ENCODE measurements at places on chromosomes 4 and X.

- no peaks in the 10 kb centered on the region for H3K27me3 ChIP-seq
- no peaks in the 10 kb centered on the region for H3K4me1 ChIP-seq
- peaks cover 4% of the 10 kb centered on the region for H3K36me3 ChIP-seq
- H3K4me3 ChIP-seq, result no peak overlapping the region
- DNase-seq, result no peak
These were observed 202.4 kb downstream of the ENOX2 start for GRCh38 chrX:130700629-130701028.

GRCh38 chrX:48035891-48036290 is 29.1 kb downstream of the SPACA5 start:
- no peak overlapping the region for H3K27ac ChIP-seq
- no peaks in the 10 kb centered on the region for H3K4me1 ChIP-seq
- no peak overlapping the region for H3K4me3 ChIP-seq
- H3K36me3 ChIP-seq, result no peaks in the 10 kb centered on the region

DNA sequence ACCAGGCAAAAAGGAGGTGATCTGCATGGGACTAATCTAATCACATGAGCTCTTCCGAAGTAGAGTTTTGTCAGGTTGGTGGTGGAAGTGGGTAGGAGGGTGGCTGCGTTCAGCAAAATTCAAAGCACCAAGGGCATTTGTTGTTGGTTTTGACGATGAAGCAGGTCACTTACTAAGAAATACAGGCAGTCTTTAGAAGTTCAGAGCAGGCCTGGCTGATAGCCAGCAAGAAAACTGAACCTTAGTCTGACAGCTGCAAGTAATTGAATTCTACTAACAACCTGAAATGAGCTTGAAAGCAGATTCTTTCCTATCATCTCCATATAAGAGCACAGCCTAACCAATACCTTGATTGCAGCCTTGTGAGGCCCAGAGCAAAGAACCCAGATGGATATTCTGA is 505.8 kb downstream of the KLHL13 start:
- H3K4me3 ChIP-seq, result no peak overlapping the region
- H3K4me1 ChIP-seq, result no peaks in the 10 kb centered on the region
- H3K27me3 ChIP-seq, result no peaks in the 10 kb centered on the region
- no peak overlapping the region for H3K27ac ChIP-seq
- no peaks in the 10 kb centered on the region for H3K36me3 ChIP-seq

DNA sequence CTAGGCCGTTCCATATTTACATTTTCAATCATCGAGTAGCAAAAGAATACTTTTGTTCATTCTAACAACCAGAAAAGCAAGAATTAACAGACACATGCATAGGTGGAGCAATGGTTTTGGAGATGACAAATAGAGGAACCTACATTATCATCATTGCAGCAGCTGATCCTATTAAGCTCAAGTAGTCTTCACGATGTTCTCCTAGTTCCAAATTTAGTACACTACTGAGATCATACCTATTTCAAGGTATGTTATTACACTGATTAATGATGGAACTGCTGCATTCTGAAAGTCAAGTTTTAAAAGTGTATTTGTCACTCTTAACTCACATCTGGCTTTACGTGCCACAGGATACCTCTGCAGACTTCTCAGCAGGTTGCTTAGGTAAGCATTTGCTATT is 87.4 kb downstream of the ADGRA3 start:
- H3K27me3 ChIP-seq, result no peaks in the 10 kb centered on the region
- no peaks in the 10 kb centered on the region for H3K36me3 ChIP-seq
- DNase-seq, result no peak
- H3K27ac ChIP-seq, result no peak overlapping the region
- H3K4me3 ChIP-seq, result no peak overlapping the region
- no peaks in the 10 kb centered on the region for H3K4me1 ChIP-seq

GRCh38 chr4:105474099-105474518 is 247 bp upstream of the PPA2 start:
- H3K36me3 ChIP-seq, result no peaks in the 10 kb centered on the region
- peak overlapping the region; percentile 96 for H3K27ac ChIP-seq
- peaks cover 12% of the 10 kb centered on the region for H3K4me1 ChIP-seq
- H3K4me3 ChIP-seq, result peak overlapping the region; percentile 99

DNA sequence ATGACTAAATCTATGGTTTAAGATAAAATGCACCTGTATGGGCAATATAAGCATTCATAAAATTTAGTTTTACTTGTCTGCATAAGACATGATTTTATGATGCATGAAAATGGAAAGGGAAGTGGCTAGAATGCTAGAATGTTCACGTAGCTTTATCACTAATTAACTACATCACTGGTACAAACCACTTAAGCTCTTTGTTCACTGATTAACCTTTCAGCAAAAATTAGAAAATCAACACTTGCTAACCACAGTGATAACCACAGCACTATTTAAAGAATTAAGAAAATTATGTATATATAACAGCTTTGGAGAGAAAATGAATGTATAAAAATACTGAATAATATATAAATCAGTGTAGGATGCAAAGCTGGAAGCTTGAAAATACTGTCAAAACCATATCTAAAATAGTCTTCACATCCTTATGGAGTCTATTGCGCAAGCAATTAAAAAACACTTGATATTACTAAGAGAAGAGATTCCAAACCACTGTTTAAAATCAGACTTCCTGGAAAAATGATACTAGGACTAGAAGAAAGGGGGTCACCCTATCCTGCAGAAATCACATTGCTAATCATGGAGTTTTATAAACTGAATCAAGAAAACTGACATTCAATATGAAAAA is 51.9 kb downstream of the EFHC2 start:
- H3K4me1 ChIP-seq, result no peaks in the 10 kb centered on the region
- no peak overlapping the region for H3K27ac ChIP-seq
- no peaks in the 10 kb centered on the region for H3K27me3 ChIP-seq
- no peak overlapping the region for H3K4me3 ChIP-seq
- H3K36me3 ChIP-seq, result no peaks in the 10 kb centered on the region

GRCh38 chr4:147833254-147833653 is 101.4 kb downstream of the ARHGAP10 start:
- no peaks in the 10 kb centered on the region for H3K4me1 ChIP-seq
- DNase-seq, result no peak
- no peaks in the 10 kb centered on the region for H3K27me3 ChIP-seq
- no peak overlapping the region for H3K27ac ChIP-seq
- H3K4me3 ChIP-seq, result no peak overlapping the region

DNA sequence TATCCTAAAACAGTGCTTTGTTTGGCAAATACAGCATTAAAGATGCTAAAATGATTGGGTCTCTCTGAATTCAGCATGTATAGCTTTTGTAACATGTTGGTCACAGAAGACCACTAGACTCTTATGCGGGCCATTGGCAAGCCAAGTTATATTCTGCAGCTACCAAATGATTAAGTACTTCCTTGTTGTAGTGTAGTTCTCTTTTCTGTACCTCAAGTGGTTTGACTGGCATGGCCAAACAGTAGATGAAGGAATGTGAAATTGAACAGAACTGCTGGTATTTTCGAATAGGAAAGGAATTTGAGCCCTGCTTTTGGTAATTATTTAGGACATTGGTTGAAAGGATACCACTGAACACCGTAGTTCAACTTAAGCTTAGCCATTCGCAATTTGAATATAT is 193.9 kb upstream of the GPC4 start:
- H3K27ac ChIP-seq, result no peak overlapping the region
- no peaks in the 10 kb centered on the region for H3K27me3 ChIP-seq
- no peak overlapping the region for H3K4me3 ChIP-seq
- no peaks in the 10 kb centered on the region for H3K4me1 ChIP-seq
- no peaks in the 10 kb centered on the region for H3K36me3 ChIP-seq

GRCh38 chr4:186032259-186032658 is 36.7 kb upstream of the TLR3 start:
- H3K4me3 ChIP-seq, result no peak overlapping the region
- no peaks in the 10 kb centered on the region for H3K36me3 ChIP-seq
- H3K27me3 ChIP-seq, result peaks cover 6% of the 10 kb centered on the region

GRCh38 chrX:34576864-34577263 is 80.2 kb downstream of the TMEM47 start:
- no peaks in the 10 kb centered on the region for H3K27me3 ChIP-seq
- H3K4me3 ChIP-seq, result no peak overlapping the region
- H3K4me1 ChIP-seq, result no peaks in the 10 kb centered on the region
- DNase-seq, result no peak
- no peak overlapping the region for H3K27ac ChIP-seq
- no peaks in the 10 kb centered on the region for H3K36me3 ChIP-seq

- no peak overlapping the region for H3K27ac ChIP-seq
- no peaks in the 10 kb centered on the region for H3K36me3 ChIP-seq
- no peak overlapping the region for H3K4me3 ChIP-seq
- no peak for DNase-seq
- no peaks in the 10 kb centered on the region for H3K4me1 ChIP-seq
These were observed 178.6 kb upstream of the DIPK2B start for GRCh38 chrX:45379236-45379635.

- H3K36me3 ChIP-seq, result no peaks in the 10 kb centered on the region
- DNase-seq, result no peak
- H3K4me3 ChIP-seq, result no peak overlapping the region
- H3K27ac ChIP-seq, result no peak overlapping the region
- no peaks in the 10 kb centered on the region for H3K4me1 ChIP-seq
These were observed 910 bp downstream of the ANK2 start for GRCh38 chr4:113050371-113050755.

DNA sequence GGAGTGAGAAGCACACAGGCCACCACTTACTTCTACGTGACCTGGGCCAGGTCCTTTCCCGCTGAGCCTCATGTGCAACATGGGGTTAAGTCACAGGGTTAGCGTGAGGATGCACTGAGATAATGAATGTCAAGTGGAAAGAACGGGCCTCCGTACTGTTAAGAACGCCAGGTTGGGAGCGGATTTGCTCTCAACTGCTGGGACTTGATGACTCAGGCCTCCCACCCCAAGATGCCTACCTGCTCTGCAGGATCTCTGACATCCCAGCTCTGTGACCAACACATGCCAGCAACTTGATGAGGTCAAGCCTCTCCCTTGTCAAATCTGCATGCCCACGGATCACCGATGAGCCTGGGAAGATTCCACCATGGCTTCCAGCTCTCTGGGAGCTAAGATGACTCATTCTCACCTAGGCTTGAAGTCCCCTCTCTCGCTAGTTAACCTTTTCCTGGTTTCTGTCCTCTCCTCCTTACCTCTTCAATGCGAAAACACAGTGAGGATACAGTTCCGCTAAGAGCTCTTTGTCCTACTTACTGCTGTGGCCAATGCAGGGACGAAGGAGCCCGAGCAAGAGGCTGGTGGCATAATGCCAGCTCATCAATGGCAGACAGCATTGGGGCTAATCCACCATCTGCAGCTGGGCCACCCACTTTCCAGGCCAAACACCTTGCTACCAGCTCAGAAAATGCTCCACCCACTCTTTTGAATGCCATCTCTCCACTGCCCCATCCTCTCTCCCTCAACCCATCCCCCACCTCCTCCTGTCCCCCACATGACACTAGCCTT is 67.6 kb downstream of the PJA1 start:
- H3K27ac ChIP-seq, result no peak overlapping the region
- H3K27me3 ChIP-seq, result no peaks in the 10 kb centered on the region
- no peak for DNase-seq
- no peak overlapping the region for H3K4me3 ChIP-seq
- H3K4me1 ChIP-seq, result no peaks in the 10 kb centered on the region

GRCh38 chr4:55783584-55783983 is 36.0 kb upstream of the EXOC1L start:
- no peaks in the 10 kb centered on the region for H3K27me3 ChIP-seq
- DNase-seq, result no peak
- H3K36me3 ChIP-seq, result no peaks in the 10 kb centered on the region
- no peak overlapping the region for H3K27ac ChIP-seq

DNA sequence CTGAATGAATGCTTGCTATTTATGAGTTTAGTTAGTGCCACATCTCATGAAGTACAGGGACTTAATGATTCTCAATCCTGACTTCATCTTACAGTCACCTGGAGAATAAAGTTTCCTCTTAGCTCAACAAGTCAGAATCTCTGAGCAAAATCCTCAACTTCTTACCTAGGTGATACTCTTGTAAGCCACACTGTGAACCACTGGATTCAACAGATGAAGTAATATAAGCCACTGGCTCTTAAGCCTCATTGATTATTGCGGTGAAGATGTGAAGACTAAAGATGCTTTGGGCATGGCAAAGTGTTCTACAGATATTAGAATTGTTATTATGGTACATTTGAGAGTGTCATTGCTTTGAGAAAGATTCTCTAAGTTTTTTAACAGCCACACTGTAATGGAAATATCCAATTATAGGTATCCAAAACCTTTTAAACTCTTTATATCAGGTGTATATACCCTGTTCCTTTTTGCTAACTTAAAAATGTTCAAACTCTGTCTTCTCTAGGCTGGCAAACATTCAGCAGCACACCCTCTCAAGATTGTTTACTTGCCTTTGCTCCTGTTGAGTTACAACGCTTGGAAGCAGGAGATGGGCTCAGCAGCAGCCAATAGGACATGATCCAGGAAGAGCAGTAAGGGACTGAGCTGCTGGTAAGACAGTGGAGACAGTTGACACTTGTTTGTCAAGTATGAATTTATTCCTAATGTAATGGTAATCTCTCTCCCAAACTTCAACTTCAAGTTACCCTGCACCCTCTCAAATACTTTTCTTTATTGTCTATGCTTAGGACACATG is 43.4 kb downstream of the TET2 start:
- DNase-seq, result no peak
- H3K27ac ChIP-seq, result no peak overlapping the region
- H3K36me3 ChIP-seq, result no peaks in the 10 kb centered on the region
- no peaks in the 10 kb centered on the region for H3K27me3 ChIP-seq

DNA sequence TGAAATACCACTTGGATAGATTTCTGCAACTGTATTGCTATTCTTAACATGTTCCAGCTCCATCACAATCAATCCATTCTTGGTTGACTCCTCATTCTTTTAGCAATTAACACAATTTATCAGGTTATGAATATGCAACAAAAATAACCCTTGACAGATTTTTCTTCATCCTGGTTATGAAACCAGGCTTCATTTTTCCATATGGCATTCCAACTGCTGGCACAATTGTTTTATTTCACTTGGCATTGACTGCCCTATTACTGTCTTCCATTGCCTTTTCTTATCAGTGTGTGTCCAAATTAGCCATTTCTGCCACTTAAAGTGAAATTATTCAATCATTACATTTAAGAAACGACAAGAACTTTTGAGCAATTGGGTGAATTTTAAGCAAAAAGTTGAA is 388.8 kb upstream of the EPHA5 start:
- no peaks in the 10 kb centered on the region for H3K36me3 ChIP-seq
- H3K27ac ChIP-seq, result no peak overlapping the region
- H3K27me3 ChIP-seq, result no peaks in the 10 kb centered on the region
- no peak overlapping the region for H3K4me3 ChIP-seq

DNA sequence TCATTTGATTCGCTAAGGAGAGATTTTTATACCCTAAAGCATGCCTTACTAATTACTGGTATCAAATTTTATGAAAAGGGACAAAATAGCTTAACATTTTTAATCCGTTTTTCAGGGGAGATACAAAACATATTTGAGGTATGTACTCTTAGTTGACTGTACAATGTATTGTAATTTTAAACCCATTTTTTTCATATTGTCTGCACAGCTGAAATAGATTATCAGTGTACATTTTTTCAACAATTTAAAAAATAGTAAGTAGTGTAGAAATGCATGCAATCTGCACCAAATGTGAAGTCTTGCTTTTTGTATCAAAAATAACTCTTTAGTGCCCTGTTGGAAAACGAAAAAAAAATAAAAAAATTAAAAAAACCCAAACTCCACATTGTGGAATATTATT is 82.2 kb downstream of the TENM3 start:
- no peaks in the 10 kb centered on the region for H3K4me1 ChIP-seq
- no peaks in the 10 kb centered on the region for H3K27me3 ChIP-seq
- no peak for DNase-seq
- no peak overlapping the region for H3K4me3 ChIP-seq
- no peak overlapping the region for H3K27ac ChIP-seq

- no peak for DNase-seq
- H3K27ac ChIP-seq, result no peak overlapping the region
- H3K36me3 ChIP-seq, result no peaks in the 10 kb centered on the region
- H3K4me1 ChIP-seq, result no peaks in the 10 kb centered on the region
These were observed 76.6 kb downstream of the ZNF182 start for GRCh38 chrX:47927212-47927611.
